ENCODE measurements at places on chromosomes 12 and 14. TPM values are rescaled to one million over a fixed set of nuclear protein-coding genes. Genes with fewer than 3 reads are reported as not detected.

Gene LRP1-AS
- total RNA-seq = not detected

Gene SYNDIG1L
- total RNA-seq = not detected

Gene KRT2
- 0.08 TPM for total RNA-seq

Gene KRT82
- total RNA-seq = not detected

Gene SERPINA9
- total RNA-seq = not detected

DNA sequence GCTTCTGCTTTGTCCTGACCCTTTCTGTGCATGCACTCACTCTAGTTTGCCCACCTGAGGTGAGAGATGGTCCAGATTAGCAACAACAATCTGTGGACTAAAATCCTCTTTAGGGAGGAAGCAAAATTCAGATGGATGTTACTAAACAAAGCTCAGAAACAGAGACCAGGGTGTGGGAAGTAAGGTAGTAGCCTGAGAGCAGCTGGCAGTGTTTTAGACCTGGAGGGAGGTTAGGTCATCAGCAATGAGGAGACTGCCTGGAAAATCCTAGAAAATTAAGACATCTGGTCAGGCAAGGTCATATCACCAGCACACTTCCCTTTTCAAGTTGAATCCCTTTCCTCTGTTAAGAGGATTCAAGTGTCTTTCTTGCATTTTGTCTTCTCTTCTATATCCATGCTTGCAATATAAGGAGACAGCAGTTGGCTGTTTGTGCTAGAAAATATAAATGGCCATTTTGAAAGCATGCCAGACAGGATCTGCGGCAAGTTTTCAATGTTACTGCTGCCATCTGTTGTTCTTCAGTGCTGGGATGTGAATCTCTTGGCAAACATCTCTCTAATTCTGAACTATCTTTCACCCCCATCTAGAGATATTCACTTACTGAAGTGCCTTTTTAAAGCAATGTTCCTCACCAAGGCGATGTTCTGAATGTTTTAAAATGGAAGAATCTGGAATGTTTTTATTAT, 266.4 kb downstream of the NAV3 start:
- H3K4me1 ChIP-seq = no peaks in the 10 kb centered on the region
- no peaks in the 10 kb centered on the region for H3K27me3 ChIP-seq
- no peak for DNase-seq
- no peak overlapping the region for H3K27ac ChIP-seq
- H3K36me3 ChIP-seq = no peaks in the 10 kb centered on the region
- no peak overlapping the region for H3K4me3 ChIP-seq

- no peaks in the 10 kb centered on the region for H3K4me1 ChIP-seq
- H3K27me3 ChIP-seq = no peaks in the 10 kb centered on the region
- H3K36me3 ChIP-seq = no peaks in the 10 kb centered on the region
- H3K4me3 ChIP-seq = no peak overlapping the region
These were observed 63.8 kb downstream of the MVK start for GRCh38 chr12:109637348-109637747.

DNA sequence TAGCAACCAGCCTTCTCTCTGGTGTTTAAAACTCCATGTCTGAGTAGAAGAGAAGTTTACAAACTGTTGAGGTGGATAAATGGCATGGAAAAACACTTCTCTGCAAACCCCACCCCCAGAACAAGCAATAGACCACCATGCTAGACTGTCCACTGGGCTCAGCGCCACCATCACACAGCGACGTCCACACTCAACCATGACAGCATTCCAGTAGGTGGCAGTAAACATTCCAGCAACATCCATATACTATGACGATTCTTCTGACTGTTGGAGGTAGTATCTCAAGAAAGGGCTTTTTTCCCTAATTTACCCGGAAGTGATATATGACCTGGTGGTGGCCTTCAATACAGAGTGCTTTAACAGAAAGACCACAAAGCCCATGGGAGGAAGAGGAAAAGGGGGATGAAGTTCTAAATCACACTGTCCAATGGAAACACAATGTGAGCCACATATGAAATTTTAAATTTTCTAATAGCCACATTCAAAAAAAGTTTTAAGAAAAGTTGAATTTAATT, 152.2 kb downstream of the SLC15A4 start:
- DNase-seq = no peak
- no peaks in the 10 kb centered on the region for H3K36me3 ChIP-seq
- no peak overlapping the region for H3K27ac ChIP-seq
- H3K4me3 ChIP-seq = no peak overlapping the region
- no peaks in the 10 kb centered on the region for H3K27me3 ChIP-seq

DNA sequence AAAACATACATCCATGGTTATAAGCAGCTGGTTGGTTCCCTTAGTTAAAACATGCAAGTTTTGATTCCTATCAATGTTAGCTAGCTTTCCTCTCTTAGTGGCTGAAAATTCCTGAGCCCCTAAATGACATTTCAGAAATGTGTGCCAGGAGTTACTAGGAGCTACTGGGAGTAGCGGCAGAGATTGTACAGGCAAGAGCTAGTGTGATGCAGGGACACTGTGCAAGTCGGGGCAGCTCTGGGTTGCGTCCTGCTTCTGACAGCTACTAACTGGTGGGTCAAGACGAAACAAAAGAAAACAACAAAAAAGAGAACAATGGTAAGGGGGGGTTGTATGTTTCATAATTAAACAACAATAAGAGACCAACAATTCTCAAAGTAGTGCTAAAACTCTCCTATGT, 35.4 kb downstream of the LRIG3 start:
- H3K4me3 ChIP-seq = no peak overlapping the region
- no peaks in the 10 kb centered on the region for H3K4me1 ChIP-seq
- no peak overlapping the region for H3K27ac ChIP-seq
- no peaks in the 10 kb centered on the region for H3K27me3 ChIP-seq
- DNase-seq = no peak

- no peak overlapping the region for H3K4me3 ChIP-seq
- H3K4me1 ChIP-seq = peaks cover 24% of the 10 kb centered on the region
- no peaks in the 10 kb centered on the region for H3K27me3 ChIP-seq
- H3K36me3 ChIP-seq = peaks cover 24% of the 10 kb centered on the region
These were observed 4.6 kb upstream of the VTI1B start for GRCh38 chr14:67679006-67679405.

DNA sequence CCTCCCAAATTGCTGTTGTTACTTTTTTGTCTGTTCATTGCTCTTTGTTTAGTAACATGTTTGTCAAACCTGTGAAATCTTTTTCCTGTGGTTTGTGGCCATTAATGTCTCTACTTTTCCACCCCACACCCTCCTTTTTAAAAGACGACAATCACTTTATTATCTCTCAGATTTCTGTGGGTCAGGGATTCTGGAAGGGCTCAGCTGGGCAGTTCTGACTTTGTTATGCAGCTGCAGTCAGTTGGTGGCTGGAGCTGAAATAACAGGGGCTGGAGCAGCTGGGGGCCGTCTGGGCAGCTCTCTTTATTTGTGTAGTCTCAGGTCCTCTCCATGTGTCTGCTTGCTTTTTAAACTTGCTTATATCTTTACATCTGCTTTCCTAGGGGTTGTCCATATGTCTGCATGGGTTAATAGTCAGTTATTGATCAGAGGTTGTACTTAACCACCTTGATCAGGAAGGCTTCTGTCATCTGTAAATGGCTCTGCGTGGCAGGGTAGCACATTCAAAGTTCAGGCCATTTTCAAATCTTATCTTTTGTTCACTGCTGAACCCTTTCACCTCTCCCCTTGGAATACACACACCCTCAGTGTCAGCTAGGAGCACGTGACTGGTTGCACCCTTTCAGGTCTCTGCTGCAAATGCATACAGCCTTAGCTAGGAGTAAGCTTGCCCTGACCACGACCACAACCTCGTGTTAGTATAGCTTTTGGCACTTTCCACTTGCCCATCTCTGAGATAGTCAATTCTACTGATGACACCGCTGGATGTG, 27.9 kb downstream of the BORCS5 start:
- H3K4me1 ChIP-seq = peaks cover 7% of the 10 kb centered on the region
- H3K4me3 ChIP-seq = no peak overlapping the region
- DNase-seq = no peak
- peaks cover 2% of the 10 kb centered on the region for H3K36me3 ChIP-seq
- H3K27me3 ChIP-seq = no peaks in the 10 kb centered on the region

- H3K4me3 ChIP-seq = no peak overlapping the region
- DNase-seq = no peak
- no peaks in the 10 kb centered on the region for H3K27me3 ChIP-seq
- no peak overlapping the region for H3K27ac ChIP-seq
These were observed 54.2 kb upstream of the GPATCH2L start for GRCh38 chr14:76097547-76097946.

DNA sequence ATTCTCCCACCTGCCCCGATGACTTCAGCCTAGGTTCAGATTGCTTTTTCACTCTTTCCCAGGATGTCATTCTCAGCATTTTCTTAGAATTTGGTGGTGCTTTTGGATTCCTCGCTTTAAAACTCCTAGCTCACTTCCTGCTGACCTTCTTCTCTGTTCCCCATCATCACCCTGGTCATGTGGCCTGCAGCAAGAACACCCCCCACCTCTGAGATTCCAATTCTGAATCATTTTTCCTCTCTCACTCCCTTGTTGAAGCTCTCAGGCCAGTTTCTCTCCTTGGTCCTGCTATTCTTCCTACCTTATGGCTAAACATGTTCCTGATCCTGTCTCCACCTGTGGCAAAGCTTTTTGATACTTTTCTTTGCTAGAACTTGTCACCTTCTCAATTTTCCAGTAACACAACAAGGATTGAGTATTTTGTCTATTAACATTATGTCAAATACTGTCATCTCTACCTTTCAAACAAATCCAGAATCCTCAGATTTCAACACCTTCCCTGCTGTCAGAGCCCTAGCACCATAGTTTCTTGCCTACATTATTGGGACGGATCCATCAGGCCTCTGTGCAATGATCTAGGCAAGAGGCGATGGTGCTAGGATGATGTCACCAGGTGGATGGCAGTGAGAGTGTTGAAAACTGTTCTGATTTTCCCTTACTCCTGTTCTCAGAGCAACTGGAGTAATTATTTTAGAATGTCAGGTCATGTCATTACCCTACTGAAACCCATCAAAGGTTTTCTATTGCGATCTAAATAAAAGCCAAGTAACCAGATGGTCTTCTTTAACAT, 233.7 kb downstream of the MON2 start:
- no peak overlapping the region for H3K27ac ChIP-seq
- no peak for DNase-seq
- H3K4me1 ChIP-seq = no peaks in the 10 kb centered on the region
- no peaks in the 10 kb centered on the region for H3K36me3 ChIP-seq
- no peaks in the 10 kb centered on the region for H3K27me3 ChIP-seq
- H3K4me3 ChIP-seq = no peak overlapping the region

DNA sequence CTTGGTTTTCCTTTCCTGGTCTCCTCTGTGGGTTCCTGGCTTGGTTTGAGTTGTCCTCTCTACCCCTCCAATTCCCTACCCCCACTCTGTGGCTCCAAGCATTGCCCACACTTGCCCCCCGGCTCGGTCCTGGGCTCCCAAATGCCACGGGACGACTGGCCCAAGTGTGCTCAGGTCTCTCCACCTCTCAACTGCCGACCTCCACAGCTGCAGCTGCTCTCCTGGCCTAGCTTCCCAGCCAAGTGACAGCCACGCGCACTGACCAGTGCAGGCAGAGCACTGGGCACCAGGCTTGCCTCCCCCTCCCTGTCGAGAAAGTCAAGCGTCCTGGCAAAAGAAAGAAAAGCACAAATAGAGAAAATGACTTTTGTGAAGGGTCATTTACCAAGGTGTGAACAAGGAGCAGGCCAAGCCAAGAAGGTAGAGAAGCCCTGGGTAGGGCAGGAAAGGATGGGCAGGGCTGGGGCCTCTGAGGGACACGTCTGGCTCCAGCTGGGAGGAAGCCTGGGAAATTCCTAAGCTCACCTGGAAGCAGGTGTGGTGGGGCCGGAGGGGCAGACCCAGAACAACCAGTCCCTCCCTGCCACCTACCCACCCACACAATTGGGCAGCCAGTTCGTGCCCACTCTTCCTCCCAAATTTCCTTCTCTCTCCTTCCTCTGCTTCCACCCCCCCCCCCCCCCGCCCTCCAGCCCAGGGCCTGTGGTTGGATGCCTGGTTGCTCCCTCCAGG, 1.8 kb upstream of the CEP170B start:
- H3K27ac ChIP-seq = no peak overlapping the region
- H3K36me3 ChIP-seq = no peaks in the 10 kb centered on the region
- 0 out of 2 replicates have a peak, but pooled peaks cover 4% of the 10 kb centered on the region for H3K4me1 ChIP-seq
- H3K4me3 ChIP-seq = no peak overlapping the region
- DNase-seq = no peak

GRCh38 chr14:56810147-56810719, at the start of gene OTX2:
Gene OTX2 (minus strand): TSS chr14:56810479. CDS start chr14:56805456, 5,023 bp downstream.
- no peak within 1 kb of the TSS for H3K4me3 ChIP-seq
- no peaks in the 10 kb centered on the region for H3K4me1 ChIP-seq
- no peaks in the 10 kb centered on the region for H3K36me3 ChIP-seq
- DNase-seq = no peak
- H3K27ac ChIP-seq = no peak within 1 kb of the TSS

Measured in GM12878 (cell line).